ENCODE measurements at places on chromosomes 7 and 10.

GRCh38 chr10:62153191-62153590, 115.5 kb downstream of the RTKN2 start:
- DNase-seq = no peak

GRCh38 chr10:8640878-8641277, 586.4 kb downstream of the GATA3 start:
- no peak for DNase-seq

DNA sequence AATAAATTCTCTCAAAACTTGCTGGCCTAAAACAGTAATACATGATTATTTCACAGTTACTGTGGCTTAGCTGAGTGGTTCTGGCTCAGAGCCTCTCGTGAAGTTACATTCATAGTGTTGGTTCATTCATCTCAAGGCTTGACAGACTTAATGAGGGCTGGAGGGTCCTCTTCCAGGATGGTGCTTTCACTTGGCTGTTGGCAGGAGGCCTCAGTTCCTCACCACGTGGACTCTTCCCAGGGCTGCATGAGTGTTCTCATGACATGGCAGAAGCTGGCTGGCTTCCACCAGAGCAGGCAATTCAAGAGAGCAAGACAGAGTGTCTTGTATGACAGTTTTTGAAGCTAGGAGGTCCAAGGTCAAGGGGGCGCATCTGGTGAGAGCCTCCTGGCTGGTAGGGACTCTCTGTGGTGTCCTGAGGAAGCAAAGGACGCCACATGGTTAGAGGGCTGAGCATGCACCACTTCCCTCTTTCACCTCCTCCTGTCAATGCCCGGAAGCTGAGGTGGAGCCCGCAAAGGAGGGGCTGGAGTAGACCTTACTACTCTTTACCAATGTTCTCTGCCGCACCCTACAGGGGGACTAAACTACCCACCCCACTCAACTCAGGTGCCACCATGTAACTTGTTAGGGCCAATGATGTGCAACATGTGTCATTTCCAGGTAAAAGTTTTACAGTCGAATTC, 58.2 kb upstream of the YAE1 start:
- no peak for DNase-seq

- DNase-seq = no peak
Measured at GRCh38 chr10:70811881-70812280, 3.9 kb upstream of the SGPL1 start.

- DNase-seq = no peak
Measured at GRCh38 chr7:75567948-75568595, 76.0 kb downstream of the SPDYE5 start.

DNA sequence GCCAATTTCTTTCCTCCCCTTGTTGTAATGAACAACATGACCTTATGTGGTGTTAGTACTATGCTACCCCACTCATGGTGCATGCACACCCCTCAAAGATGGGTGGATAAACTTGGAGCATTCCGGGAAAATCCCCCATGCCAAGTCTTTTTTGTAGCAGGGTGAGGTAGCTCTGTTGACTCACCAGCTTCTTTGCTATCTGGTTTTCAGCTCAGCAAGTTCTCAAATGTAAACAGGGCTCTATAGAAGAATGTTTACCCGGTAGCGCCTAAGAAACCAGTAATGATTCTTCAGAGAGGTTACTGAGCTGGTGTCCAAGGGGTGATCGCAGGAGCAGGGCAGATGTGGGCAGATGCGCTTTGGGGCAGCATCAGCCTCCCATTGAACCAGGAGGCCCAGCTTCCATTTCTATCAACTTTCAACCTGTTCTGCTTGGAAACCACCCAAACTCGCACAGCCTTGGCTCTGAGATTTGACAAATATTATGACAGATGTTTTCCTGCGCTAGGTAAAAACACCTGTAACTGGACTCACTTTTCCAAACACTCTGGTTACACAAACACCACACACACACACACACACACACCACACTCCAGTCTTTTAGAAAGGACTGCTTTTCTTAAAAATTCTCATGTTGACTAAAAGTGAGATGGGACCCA, 87.8 kb downstream of the ZRANB1 start:
- no peak for DNase-seq

DNA sequence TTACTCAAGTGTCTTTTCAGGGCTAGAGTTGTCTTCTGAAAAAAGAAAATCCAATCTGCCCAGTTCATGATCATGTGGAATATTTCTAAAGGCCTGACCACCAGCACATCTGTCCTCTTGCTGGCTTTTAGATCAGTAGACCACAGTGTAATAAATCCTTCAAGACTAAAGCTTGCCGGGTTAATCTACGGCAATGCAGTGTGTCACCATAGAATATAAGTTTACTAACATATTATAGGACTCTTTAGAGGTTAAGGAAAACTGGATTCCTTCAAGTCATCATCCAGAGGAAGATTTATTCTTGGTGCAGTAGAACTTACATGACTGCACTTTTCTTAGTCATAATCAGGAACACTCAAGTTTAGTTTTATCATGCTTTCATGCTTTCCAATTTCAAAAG, 349.5 kb downstream of the SEMA3D start:
- no peak for DNase-seq

DNA sequence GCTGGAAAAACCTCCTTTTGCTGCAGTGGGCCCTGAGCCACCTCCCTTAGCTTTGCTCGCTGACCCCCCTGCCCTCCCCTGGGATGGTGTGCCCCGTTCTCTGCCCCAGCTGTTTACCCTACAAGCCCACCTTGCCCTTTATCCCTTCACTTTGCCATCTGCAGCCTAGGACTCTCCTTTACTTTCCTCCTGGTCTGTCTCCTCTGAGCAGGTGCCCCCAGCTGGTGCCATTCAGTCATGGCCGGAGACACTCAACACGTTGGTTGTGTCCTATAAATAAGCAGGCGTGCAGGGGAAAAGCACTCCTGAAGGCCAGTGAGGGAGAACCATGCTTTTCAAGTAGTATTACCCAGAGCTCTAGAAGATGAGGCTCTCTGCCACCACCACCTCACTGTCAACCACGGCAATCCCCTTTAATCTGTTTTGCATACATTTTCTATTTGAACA, 6.1 kb downstream of the RASSF4 start:
- DNase-seq = no peak

GRCh38 chr7:31997423-31997822, 72.8 kb downstream of the PDE1C start:
- no peak for DNase-seq

DNA sequence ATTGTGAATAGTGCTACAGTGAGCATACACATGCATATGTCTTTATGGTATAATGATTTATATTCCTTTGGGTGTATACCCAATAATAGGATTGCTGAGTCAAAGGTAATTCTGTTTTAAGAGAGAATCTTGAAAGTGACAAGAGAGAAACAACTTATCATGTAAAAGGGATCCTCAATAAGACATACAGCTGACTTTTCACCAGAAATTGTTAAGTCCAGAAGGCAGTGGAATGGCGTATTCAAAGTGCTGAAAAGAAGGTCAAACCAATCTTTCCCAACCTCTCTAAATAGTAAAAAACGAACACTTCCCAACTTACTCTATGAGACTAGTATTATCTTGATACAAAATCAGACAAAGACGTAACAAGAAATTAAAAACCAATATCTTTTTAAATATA, 59.8 kb downstream of the LHFPL3 start:
- DNase-seq = no peak

DNA sequence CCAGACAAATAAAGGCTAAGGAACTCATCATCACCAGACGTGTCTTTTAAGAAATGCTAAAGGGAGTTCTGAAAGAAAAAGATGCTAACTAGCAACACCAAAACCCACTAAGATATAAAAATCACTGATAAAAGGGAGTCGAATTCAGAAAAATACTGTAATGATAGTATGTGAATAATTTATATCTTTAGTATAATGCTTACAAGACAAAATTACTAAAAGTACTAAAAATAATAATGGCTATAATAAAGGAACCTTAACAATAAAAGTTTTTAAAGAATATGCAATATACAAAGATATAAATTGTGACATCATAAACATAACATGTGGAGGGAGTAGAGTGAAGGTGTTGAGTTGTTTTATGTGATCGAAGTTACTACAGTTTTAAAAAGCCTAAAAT, 28.3 kb downstream of the HPSE2 start:
- no peak for DNase-seq

- no peak for DNase-seq
Measured at GRCh38 chr7:5423306-5423975, at the start of gene TNRC18. Gene TNRC18, minus strand, starts transcription at chr7:5423834. Its CDS starts 2,588 bp downstream, at chr7:5421246.

DNA sequence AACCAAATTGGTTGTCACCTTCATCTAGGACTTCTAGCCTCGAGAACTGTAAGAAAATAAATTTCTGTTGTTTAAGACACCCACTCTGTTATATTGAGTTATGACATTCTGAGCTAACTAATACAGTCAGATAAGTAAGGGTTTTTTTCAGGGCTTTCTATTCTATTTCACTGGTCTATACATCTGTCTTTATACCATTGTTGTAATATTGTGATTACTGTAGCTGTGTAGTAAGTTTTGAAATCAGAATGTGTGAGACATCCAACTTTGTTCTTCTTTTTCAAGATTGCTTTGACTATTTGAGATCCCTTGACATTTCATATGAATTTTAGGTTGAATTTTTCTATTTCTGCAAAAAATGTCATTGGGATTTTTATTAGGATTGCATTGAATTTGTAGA, 7.5 kb downstream of the IFIT1 start:
- no peak for DNase-seq

- no peak for DNase-seq
Measured at GRCh38 chr10:680146-680545, 9.3 kb downstream of the DIP2C start.

- no peak for DNase-seq
Measured at GRCh38 chr7:120554960-120555571, 282.1 kb downstream of the KCND2 start.

GRCh38 chr7:20834656-20835055, 48.0 kb upstream of the SP8 start:
- DNase-seq = no peak

DNA sequence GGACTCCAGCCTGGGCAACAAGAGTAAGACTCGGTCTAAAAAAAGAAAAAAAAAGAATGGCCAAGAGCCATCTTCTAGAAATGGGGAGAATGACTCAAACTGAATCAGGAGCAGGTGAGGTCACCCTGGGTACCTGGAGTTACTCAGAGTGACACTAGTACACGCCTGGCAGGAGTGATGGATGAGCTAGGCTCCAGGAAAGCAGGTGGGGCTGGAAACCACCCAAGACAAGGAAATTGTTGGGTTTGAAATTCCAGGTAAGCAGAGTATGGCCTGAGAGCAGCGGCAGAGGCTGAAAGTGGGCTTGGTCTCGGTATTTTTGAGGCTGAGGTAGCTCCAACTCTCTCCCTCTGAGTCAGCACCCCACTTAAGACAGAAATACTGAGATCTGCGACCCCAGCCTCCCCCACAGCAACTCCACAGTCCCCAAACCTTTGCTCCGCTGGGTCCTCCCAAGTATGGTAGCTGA, 18.5 kb downstream of the DDIT4 start:
- no peak for DNase-seq

DNA sequence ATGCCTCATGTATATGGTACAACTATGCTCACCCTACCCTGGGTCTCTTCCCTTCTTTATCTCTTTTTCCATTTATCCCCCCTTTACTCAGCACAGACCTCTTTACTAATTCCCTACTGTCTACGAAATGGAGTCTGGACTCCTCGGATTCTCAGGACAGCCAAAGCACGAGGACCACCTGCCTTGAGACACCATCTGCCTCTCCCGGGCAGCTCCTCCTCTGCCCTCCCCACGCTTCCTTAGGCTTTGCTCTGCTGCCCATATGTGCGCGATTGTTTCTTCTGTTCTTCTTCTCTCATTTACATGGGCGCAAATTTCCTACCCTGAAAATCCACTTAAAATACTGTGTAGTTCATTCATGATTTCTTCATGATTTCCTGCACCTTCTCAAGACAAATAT, 62.7 kb upstream of the STK17A start:
- DNase-seq = no peak

GRCh38 chr10:9239298-9239697, 1184.8 kb downstream of the GATA3 start:
- no peak for DNase-seq

DNA sequence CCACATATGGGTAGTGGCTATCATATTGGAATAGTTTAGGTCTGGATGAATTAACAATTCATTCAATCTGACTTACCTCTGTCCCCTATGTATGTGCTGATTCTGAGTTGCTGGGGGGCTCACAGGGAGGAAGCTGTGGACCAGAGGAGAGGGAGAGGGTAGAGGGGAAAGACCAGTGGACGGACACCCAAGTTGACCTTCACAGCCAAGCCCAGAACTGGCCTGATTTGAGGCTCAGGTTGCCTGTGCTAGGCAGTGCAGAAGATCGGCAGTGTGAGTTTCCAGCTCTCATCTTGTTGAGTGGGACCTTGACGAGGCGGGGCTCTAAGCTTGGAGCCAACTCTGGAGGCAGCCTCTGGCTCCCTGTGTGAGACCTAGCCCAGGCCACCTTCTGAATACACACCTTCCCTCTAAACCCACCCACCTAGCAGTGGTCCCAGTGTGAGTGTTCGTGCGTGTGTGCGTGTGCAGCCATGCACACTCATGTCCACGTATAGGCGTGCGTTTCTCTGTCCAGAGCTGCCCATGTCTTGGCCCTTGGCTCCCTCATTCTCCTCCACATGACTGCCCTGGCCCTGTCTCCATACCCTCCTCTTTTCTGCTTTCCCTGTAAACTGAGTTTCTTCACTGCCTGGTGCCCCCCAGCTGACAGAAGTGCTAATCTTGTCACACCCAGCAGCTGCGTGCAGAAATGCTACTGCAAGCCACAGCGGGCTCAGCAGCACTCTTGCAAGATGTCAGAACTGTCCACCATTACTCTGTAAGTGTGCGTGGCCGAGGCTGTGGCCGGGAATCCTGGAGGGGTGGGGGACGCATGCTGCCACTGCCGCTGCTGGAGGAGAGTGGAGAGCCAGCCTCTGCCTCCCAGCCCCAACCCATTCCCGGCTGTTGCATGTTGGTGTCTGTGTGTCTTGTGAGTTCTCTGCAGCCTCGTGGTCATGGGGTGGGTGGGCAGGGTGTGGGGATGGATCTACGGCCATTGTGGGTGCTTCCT, 47.6 kb downstream of the ADCYAP1R1 start:
- DNase-seq = no peak

GRCh38 chr7:158072991-158073730, 514.5 kb downstream of the PTPRN2 start:
- DNase-seq = no peak

- no peak for DNase-seq
Measured at GRCh38 chr10:3395041-3395440, 222.5 kb upstream of the PITRM1 start.

GRCh38 chr10:13182424-13182823, 21.1 kb downstream of the MCM10 start:
- DNase-seq = no peak

DNA sequence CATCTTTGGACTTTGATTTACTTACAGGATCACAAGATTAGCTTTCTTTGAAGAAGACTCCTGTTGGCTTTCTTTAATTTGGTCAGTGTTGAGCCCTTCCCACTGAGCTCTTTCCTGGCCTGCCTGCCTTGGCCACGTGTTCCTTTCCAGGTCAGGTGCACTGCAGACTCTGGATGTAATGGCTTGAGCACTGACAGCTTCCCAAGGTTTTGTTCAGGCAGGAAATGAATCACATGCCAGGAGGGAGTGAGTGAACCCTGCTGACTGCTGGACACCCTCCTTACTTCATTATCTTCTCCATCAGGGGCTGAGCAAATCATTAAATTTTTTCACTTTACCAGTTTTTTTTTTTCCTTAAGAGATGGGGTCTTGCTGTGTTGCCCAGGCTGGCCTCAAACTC, 29.8 kb downstream of the SNX10 start:
- DNase-seq = no peak
